Psoas muscle (tissue), 8 donors: ENCODE measurements at places on chromosomes 16 and 17.
A peak's percentile ranks its signal among the peaks of the same experiment; 100 is the strongest.

DNA sequence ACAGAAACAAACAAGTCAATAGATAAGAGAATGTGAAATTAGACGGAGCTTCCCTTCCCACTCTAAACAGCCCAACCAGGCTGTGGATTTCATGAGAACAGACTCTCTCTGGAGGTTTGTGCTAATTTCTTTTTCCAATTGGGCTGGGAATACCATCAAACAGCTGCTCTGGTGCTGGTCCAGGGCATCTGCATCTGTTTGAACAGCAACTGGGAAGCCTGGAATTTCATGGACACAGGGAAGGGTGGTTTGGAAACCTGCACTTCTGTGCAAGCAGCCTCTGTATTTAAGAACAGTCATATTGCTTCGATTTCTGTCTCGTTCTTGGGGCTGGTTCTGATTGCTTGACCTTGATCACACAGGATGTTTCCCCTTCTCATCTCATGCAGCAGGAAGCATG is 88.7 kb downstream of the FOXL1 start:
- no peak overlapping the region for H3K4me3 ChIP-seq
- H3K27me3 ChIP-seq, result no peaks in the 10 kb centered on the region
- DNase-seq, result no peak
- H3K27ac ChIP-seq, result no peak overlapping the region
- peaks cover 15% of the 10 kb centered on the region for H3K4me1 ChIP-seq

DNA sequence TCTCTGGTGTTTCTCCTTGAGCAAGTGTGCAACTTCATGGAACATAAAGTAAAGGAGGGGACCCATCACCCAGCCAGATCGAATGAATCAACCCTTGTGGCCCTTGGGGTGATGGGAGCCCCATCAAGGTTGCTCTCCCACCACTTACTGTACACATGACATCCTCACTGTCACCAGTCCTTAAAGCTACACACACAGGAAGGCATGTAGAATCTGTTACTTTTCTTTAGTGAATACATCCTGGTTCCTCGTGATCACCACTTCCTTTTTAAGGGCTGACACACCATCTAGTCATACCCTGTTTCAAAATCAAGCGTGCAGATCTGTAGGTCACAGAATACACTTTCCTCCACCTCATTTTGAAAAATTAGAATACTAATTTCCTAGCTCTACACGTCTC is 22.6 kb upstream of the MPHOSPH6 start:
- no peak overlapping the region for H3K27ac ChIP-seq

- H3K27me3 ChIP-seq, result no peaks in the 10 kb centered on the region
- peaks cover 10% of the 10 kb centered on the region for H3K36me3 ChIP-seq
- peaks cover 33% of the 10 kb centered on the region for H3K4me1 ChIP-seq
- no peak for DNase-seq
Observed at GRCh38 chr17:17147821-17148220, 58.3 kb downstream of the PLD6 start.

DNA sequence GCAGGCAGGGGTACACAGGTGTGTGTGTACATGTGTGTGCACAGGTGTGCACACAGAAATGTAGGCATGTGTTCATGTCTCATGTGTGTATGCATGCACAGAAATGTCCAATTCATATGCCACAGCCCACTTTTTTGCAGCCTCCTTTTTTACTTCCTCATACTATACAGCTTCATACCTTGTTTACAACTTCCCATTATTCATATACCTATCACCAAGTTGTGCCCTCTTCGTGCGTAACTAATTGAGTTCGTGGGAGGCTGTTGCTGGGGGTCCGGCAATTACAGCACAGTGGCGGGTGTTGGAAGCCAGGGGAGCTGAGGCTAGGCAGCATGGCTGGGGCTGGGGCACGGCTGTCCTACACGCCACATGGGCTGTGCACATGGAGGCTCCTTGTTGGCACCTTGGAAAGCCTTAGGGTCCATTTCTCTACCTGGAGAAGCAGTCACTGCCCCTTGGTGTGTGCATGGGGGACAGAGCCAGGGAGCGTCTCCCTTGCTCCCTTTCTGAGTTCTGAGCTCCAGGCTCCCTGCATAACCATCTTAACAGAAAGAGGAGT is 266.7 kb downstream of the ENGASE start:
- no peaks in the 10 kb centered on the region for H3K4me1 ChIP-seq
- no peaks in the 10 kb centered on the region for H3K36me3 ChIP-seq
- H3K27me3 ChIP-seq, result no peaks in the 10 kb centered on the region
- DNase-seq, result peak; percentile 12

DNA sequence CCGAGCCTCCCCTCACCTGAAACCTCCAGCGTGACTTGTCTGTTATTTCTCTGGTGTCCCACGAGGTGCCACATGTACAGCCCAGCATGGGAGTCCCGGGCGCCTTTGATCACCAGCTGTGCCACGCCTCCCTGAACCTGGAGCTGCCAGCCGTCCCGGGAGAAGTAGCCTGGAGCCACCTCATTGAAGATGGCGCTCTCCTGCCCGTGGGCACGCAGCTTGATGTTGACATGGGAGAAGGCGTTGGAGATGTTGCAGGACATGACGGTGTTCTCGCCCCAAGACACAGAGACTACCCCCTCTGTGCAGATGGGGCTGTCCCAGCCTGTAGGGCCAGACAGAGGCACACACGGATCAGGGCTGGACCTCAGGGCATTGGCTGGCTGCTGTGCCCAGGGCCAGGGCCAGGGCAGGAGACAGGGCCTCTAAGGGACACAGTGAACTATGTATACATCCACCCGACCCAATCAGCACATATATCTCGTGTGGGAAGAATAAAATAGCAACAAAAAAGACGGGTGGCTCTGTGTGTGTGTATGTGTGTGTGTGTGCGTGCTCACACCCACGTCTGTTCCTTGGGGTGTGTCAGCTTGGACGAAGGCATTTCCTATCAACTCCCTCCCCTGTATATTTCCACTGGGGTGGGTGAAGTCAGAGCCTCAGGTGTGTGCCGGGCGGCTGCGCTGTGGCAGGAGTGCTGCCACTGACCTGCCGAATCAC is 7.3 kb upstream of the CD7 start:
- no peak for DNase-seq
- H3K27ac ChIP-seq, result no peak overlapping the region
- peaks cover 5% of the 10 kb centered on the region for H3K4me1 ChIP-seq
- no peaks in the 10 kb centered on the region for H3K36me3 ChIP-seq
- no peak overlapping the region for H3K4me3 ChIP-seq

GRCh38 chr17:22217135-22217534 is 524.8 kb downstream of the KCNJ18 start:
- no peak overlapping the region for H3K4me3 ChIP-seq
- H3K4me1 ChIP-seq, result no peaks in the 10 kb centered on the region
- H3K36me3 ChIP-seq, result no peaks in the 10 kb centered on the region

GRCh38 chr16:73356401-73357079 is 308.6 kb upstream of the ZFHX3 start:
- no peaks in the 10 kb centered on the region for H3K27me3 ChIP-seq
- no peak overlapping the region for H3K4me3 ChIP-seq
- H3K4me1 ChIP-seq, result no peaks in the 10 kb centered on the region
- H3K27ac ChIP-seq, result no peak overlapping the region
- DNase-seq, result no peak

DNA sequence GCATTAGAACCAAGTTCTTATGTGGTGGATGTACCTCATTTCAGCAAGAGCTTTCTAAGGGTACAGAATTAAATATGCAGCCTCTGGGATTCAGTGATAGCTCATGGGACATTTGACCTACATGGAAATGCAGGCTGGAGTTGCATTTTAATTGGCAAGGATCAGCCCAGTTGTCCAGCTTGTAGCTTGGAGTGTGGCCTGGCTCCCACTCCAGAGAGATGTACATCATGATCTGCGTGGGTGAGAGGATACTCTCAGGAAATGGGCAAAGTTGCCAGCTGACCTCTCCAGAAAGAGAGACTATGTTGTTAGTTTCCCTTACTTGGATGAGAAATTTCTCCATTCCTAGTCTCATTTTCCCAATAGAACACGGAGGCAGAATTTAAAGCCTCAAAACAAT is 555.3 kb downstream of the MAF start:
- no peaks in the 10 kb centered on the region for H3K4me1 ChIP-seq
- no peak overlapping the region for H3K27ac ChIP-seq
- peaks cover 3% of the 10 kb centered on the region for H3K27me3 ChIP-seq
- no peak overlapping the region for H3K4me3 ChIP-seq
- DNase-seq, result no peak
- H3K36me3 ChIP-seq, result no peaks in the 10 kb centered on the region
